ENCODE measurements at places on chromosomes 16 and 17.
A peak's percentile ranks its signal among the peaks of the same experiment; 100 is the strongest.

DNA sequence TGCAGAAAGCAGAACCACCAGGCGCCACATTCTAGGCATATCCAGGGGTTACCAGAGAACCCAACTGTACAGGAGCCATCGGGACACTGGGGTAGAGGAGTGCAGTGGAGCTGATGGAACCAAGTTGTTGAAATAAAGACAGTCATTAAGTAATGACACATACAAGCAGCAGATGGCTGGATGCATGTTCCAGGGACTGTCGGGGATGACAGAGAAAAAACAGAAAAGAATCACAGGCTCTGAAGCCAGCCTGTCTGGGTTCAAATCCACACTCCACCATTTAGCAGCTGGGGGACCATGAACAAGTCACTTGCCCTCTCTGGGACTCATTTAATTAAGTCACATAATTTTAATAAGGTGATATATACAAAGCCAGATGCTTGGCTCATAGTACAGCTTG lies 117.1 kb downstream of the ZNF423 start:
- DNase-seq, result no peak

- DNase-seq, result no peak
Observed at GRCh38 chr17:42623732-42624596, 14.5 kb downstream of the TUBG1 start.

DNA sequence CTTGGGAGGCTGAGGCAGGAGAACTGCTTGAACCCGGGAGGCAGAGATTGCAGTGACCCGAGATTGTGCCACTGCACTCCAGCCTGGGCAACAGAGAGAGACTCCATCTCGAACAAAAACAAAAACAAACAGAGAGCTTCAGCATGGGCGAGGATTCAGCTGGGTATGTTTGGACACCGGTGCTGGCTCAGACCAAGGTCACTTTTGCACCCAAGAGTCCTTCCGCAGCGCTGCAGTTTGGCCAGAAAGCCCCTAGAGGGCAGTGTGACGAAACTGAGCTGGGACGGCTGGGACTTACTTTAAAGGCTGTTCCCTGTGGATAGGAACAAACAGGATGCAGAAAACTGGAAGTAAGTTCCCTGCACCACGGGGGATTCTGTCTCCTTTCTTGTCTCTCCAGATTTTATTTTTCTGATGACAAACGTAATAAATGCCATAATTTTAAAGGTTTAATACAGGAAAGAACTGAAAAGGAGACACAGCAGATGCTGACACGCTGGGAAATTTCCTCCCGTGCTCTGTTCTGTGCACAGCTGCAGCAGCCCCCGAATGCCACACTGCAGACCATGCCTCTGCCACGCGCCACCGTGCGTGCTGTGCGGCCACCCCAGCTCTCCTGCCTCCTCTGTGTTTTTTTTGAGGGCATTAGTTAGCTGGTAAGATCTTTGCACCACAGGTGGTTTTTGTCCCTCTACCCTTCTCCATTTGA lies 25.2 kb upstream of the USP36 start:
- DNase-seq, result peak; percentile 45

DNA sequence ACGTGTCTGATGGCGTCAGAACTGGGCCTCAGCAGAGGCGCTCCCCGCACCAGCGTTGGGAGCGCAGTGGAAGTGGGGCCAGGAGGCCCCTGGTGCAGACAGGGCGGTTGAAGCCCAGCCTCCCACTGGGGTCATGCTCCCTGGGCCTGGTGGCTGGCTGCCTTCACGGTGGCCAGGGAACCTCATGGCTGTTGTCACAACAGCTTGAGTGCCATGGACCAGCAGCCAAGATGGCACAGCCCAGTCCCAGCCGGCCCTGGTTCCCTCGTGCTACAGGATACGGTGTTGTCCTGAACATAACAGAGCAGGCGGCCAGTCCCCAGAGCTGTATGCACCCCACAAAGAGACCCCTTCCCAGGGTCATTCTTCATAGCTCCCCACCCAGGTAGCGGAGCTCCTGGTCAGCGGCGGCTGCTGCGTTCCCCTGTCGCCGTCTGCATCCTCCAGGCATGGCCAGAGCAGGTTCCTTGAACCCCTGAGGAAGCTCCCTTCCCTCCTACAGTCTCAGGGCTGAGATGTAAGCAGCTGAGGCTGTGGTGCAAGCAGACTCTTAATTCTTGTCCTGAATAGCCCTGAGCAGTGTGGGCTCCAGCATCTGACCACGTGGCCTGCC lies 29.7 kb downstream of the NME3 start:
- no peak for DNase-seq

DNA sequence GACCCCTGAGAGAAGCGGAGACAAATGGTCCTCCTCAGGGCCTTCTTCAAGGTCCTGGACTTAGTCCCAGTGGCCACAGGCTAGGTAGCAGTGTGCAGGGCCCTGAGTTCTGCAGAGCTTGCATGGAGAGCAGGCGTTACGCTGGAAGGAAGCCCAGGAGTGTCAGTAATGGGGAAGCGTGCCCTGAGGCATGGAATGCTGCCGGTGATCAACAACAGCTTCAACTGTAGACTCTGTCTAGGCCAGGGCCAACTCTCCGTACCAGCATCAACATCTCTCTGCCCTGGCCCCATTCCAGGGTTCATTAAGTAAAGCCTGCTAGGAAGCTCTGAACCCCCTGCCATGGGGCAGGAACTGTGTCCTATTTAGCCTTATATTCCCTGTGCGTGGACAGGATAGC lies 568 bp upstream of the TNK1 start:
- DNase-seq, result no peak

GRCh38 chr17:20267459-20267842 lies 199.9 kb downstream of the LGALS9B start:
- DNase-seq, result no peak

DNA sequence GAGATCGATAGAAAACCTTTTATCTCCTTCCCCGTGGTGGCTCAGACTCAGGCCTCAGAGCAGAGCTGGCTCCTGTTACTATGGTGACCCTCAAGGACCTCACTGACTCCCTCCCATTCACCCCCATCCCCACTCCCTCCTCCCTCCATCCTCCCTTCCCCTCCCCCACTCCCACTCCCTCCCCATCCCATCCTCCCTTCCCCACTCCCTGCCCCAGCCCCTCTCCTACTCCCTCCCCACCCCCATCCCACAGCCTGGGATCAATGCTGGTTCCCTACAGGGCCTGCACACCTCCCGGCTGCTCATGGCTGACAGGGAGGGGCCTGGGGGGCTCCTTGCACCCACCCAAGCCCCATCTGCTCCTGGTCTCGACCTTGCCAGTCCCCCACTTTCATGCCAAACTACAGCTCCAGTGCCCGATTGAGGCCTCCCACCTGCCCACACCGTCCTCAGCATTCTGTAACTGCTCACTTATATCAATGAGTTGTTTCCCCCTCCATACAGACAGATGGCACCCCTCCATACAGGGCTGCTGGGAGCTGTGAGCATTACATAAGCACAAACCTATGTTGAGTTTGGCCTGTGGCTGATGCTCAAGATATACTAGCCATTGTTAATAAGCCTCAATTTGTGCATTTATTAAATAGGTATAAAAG lies 11.6 kb upstream of the RAI1 start:
- no peak for DNase-seq

GRCh38 chr17:35907691-35908090 lies 22.9 kb downstream of the RDM1 start:
- DNase-seq, result no peak

DNA sequence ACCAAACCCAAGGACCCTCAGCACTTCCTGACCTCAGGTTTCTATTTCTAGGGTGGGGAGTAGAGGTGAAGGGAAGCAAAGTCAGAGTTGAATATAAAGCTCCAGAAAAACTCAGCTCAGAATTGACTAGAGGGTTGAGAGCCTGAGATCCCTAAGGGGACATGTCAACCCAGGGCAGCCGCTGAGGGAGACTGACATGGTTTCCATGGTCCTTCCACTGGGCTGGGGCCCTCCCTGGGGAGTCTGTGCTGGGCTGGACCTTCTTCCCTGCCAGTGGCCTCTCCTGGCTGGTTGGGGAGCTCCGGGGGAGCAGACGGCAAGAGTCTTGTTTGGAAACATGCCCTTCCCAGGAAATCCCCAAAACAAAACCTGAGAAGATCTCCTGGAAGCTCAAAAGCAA lies 121.3 kb downstream of the METRNL start:
- no peak for DNase-seq

GRCh38 chr16:70601576-70602575 lies 44.5 kb upstream of the IL34 start:
- no peak for DNase-seq

DNA sequence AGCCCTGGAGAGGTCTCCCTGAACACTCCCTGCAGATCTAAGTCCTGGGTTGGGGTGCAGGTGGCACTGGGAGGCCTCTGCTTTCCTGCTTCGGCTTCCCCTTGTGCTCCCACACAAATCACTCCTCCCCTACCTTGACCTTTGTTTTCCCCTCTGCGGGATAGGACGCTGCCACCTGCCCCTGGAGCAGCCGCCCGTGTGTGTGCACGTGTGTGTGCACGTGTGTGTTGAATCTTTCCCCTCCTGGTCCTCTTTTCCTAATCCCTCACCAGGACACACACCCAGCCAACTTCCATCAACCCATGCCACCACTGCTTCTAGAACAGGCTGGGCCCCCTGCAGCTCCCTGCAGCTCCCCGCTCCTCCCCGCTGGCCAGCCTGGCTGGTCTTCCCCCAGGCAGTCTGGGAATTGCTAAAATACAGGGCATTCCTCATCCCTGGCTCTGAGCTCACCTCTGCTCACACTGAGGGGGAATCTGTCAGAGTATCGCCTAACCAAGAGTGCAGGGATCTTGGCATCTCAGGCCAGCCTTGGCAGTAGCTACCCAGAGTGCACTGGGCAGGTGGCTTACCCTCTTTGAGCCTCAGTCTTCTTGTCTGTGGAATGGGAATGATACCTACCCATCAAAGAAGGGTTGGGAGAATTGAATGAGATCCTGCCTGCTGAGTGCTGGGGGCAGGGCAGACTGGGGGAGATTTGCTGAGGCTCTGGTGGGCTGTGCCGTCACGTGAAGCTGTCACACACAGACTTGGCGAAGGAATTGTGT lies 198.5 kb downstream of the NTN1 start:
- no peak for DNase-seq

DNA sequence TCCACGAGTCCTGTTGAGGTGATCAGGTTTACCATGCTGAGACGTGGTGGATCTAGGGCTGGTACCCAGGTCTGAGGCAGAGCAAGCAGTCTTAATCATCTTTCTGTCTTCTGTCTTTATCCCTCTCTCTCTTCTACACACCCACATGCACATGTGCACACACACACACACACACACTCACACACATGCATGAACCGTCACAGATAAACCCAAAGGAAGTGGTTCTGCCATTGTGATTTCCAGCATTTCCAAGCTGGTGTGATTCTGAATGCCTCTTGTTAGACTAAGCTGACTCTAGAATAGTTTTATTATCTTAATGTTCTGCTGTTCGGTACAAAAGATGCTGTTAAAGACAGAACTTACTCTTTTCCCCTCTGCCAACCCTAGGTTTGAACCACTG lies 411.8 kb upstream of the SALL1 start:
- no peak for DNase-seq

DNA sequence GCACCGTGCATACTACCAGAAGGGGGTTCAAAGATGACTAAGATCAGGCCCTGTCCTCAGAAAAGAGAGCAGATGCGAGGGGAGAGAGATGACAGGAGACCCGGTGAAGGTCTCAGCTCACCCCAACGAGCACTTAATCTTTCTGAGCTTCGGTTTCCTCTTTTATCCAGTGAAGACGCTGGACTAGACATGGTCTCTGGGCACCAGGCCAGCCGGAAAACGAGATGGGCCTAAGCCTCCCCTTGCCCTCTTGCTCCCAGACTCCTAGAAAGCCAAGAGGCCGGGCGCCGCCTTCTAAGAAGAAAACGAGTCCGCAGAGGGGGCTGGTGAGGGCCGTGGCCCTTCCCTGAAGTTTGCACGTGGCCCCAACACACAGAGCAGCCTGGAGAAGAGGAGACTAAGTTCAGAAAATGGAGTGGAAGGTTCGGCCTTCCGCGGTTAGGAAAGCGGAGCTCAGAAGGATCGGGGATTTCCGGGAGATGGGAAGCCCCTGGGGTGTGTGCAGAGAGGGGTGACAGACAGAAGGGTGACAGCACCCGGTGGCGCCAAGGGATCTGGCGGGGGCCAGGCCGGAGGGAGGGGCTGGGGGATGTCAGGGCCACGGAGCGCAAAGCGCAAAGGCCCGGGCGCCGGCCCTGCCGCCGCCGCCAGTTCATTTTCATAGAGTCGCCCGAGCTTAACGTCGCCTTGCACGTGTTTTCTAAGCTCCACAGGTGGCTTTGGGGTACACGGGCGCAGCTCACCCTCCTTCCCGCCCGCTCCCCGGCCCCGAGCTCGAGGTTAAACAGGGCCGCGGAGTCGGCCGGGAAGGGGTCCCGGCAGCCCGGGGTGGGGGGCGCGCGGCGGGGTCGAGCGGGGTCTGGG lies 42.1 kb upstream of the BHLHA9 start:
- DNase-seq, result no peak

DNA sequence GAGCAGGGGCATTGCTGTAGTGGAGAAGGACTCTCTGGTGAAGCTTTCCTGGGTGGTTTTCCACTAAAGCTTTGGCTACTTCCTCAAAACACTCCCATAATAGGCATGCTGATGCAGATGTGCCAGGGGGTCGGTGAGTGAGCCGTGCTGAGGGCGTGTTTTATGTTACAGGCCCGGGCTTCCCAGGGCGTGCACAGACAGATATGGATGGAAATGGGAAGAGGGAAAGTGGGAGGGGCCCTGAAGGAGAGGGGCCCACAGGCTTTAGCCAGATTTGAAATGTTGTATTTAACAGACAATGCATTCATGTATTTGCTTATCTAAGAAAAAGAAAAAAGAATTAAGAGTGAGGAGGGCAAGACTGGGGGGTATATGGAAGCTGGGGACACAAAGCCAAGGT lies 56.3 kb downstream of the IL21R start:
- peak; percentile 11 for DNase-seq

- no peak for DNase-seq
Observed at GRCh38 chr17:72134608-72135394, 14.0 kb downstream of the SOX9 start.

DNA sequence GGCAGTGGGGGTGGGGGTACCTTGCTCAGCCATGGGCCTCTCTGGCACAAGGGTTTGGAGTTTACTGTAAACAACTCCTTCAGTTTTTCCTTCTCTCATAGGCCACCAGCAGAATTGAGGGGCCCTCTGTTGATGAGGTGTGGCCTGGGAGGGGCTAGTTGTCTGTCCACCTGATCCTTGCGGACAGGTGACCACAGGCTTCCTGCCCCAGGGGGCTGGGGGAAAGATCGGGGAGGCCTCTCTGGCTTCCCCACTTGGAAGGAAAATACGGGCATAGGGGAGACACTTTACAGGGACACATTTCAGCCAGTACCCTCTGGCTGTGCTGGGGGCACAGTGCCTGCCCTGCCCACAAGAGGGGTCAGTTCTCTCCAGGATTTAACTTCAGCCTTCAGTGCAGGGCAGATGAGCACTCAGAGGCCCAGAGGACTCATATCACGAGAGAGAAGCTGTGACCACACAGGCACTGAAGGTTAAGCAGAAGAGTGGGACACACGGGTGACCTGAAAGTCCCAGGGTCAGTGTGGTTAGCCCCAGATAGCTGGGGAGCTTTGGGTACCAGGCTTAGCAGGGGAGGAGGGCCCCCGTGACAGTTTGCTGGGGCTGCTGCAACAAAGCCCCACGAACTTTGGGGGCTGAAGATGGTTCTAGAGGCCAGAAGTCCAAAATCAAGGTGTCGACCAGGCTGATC lies 245.9 kb downstream of the SEC14L1 start:
- no peak for DNase-seq

Data from urinary bladder (tissue), 4 donors.